Memory B cell (primary cell): ENCODE measurements at places on chromosomes 1 and 21.

DNA sequence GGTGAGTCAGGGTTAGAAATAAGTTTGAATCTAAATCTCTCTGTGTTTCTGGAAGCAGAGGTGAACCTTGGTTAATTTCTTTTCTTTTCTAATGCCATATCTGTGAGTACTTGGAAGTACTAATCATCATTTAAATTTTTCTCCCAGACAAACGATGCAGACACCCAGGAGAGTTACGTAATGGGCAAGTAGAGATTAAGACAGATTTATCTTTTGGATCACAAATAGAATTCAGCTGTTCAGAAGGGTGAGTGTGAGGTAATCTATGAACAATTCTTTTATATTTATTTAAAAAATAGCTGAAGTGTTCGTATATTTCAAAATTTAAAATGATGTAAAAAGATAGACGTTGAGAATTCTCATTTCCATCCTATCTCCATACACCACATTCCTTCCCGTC is 11.2 kb downstream of the C4BPA start:
- DNase-seq: no peak

- DNase-seq: no peak
These were observed 792.3 kb upstream of the ADAMTS5 start for GRCh38 chr21:27759091-27759659.

DNA sequence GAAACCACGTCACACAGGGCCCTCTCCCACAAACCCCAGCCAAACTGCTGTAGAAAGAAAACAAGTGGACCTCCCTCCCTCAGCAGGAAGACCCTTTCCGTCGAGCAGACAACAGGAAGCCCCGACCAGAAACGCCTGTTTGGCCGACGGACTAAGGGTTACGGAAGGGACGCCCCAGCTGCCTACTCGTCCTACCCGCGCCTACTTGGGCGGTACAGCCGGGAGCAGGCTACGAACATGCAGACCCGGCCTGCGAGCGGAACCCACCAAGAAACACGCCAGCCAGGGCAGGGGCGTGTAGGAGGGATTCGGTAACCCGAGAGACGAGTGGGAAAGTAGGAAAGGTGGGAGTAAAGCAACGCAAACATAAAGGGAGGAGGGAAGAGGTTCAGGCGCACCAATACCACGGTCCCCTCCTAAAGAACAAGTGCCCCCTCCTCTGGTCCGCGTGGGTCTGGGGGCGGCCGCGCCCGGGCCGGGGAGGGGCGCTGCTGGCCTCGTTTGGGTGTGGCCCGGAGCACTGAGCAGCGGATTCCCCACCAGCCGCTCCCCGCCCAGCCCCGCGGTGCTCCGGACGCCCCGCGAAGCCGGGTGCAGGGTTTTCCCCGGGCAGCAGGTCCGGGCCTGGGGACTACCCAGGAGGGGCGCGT is 450 bp downstream of the S100A10 start:
- DNase-seq: peak; percentile 40

DNA sequence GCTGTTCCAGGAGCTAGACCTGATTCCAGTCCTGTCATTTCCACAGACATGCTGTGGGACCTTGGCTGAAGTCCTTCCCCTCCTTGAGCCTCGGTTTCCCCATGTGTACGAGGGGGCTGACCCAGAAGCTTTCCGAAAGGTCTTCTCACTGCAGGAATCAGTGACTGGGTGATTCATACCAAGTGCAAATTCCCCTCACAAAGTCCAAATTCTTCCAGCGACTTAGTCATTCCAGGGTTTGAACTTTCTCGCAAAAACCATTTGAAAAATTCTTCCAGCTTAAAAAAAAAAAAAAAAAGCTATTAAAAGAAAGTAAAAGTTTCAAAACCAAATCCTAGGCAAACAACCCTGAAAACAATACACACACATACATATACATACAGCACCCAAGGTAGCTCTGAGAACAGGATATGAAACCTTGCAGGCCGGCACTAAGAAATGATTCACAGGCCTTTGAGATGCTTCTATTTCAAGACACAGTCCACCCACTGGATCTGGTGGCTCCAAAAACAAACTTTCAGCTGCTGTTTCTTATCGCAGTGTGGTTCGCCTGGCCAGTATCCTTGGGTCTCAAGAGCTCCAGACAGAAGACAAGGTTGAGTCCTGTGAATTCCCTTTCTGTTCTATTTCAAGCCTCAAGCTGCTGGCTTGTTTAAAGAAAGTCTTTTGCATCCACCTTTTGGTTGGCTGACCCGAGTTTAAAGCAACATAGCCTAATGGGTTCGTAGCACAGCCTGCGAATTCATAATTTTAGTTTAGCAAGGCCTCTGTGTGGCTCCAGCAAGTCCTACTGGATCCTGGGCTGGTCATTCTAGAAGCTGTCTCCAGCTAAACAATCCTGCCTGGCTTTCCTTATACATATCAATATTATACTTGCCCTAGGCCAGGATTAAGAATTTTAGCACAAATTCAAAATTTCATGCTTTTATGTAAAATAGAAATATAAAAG is 18.0 kb upstream of the ID3 start:
- peak; percentile 41 for DNase-seq

DNA sequence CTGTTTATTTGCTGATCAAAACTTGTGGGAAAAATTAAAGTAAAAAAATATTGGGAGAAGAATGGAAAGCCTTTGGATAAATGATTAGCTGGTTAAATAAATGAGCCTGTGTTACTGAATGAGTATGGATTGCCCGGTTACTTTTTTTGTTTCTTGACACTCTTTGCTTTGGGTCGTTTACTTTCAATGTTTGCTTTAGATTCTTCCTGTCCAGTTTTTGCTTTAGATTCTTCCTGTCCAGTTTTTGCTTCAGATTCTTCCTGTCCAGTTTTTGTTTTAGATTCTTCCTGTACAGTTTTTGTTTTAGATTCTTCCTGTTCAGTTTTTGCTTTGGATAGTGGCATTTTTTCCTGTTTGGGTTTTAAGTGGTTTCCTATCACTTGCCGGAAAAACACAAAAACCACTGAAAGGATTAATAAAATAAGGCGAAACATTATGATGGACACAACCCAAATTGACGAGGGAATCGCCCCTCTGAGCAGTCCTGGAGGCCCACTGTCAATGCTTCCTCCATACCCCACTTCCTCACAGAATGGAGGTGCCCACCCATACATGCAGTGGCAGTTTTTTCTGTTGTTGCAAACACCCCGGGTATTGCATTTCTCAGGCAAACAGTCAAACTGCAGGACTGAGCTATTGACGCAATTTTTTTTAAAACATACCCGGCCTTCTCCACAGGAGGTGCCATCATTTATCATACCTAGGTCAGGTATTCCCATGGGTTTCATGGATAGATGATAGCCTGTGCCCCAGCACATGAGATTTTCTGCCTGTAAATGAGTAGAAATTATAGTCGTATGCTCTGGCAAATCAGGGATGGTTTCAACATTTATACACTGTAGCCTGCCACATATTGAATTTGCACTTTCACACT is 2.3 kb downstream of the ADAM30 start:
- no peak for DNase-seq
